ENCODE measurements at places on chromosomes 2 and 18. TPM values are rescaled to one million over a fixed set of nuclear protein-coding genes. Genes with fewer than 3 reads are reported as not detected.

BMP10 gene
- 0.27 TPM for total RNA-seq

CRYBA2 gene
- total RNA-seq: 0.90 TPM

AMER3 gene
- total RNA-seq: 1.00 TPM

HJURP gene
- total RNA-seq: 5.3 TPM

DNMT3A gene
- total RNA-seq: 49.5 TPM

REG3A gene
- total RNA-seq: 1.6 TPM

FZD7 gene
- 28.3 TPM for total RNA-seq
